ENCODE measurements at places on chromosomes 3 and 15.

- DNase-seq, result no peak
These were observed 330.3 kb upstream of the THBS1 start for GRCh38 chr15:39250460-39251186.

DNA sequence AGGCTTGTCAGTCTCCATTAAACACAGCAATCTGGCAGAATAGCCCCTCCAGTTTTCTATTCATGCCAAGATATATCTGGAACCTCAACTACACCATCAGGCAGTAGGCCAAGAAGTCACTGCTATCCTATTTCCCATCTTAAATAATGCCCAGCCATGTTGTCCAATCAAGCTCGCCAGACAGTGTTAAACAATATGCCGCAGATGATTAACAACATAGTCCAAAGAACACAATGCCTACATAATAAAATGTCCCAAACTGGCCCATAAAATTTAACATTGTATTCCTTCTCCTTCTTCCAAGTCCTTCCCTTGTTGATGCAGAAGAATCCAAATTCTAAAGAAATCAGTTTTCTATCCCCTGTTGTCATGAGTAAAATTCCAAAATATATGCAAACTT is 427.4 kb upstream of the PPP2R3A start:
- no peak for DNase-seq

GRCh38 chr3:123791417-123791816 is 92.7 kb downstream of the MYLK start:
- DNase-seq, result no peak

GRCh38 chr15:61715082-61715481 is 345.2 kb downstream of the VPS13C start:
- peak; percentile 79 for DNase-seq

GRCh38 chr3:42533161-42533897 is 30.9 kb downstream of the VIPR1 start:
- DNase-seq, result no peak

DNA sequence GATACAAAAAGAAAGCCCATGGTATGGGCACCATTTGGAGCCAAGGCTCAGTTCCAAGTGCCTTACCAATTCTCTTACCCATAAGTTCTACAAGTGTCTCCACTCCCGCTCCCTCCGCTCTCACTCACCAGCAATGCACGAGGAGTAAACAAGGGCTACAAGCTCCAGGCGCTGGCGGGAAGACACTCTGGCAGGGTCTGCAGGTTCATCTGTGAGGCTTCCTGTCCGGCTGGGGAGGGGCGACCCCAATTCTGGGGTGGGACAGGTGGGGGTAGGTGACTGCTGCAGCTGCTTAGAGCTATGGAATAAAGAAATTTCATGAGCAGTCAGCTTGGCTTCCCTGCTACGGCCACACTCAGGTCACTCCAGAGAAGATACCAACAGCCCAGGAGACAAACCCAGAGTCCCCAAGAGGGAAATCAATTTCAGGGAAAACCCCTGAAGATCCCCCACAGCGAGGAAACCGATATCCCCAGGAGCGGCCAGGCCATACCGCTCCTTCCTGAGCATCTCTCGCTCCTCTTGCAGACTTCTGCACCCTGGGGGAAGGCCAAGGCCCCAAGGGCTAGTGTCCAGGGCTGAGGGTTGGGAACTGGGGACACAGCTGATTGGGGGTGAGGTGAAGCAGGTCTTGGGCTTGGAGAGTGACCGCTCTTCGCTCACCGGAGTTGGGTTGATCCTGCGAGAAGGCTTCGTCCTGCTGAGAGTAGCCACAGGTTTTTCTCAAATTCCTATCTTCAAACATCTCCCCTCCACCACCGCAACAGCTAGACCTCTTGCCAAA is 1.4 kb downstream of the CDAN1 start:
- no peak for DNase-seq

- no peak for DNase-seq
These were observed 908.9 kb downstream of the TUSC7 start for GRCh38 chr3:117618462-117618861.

DNA sequence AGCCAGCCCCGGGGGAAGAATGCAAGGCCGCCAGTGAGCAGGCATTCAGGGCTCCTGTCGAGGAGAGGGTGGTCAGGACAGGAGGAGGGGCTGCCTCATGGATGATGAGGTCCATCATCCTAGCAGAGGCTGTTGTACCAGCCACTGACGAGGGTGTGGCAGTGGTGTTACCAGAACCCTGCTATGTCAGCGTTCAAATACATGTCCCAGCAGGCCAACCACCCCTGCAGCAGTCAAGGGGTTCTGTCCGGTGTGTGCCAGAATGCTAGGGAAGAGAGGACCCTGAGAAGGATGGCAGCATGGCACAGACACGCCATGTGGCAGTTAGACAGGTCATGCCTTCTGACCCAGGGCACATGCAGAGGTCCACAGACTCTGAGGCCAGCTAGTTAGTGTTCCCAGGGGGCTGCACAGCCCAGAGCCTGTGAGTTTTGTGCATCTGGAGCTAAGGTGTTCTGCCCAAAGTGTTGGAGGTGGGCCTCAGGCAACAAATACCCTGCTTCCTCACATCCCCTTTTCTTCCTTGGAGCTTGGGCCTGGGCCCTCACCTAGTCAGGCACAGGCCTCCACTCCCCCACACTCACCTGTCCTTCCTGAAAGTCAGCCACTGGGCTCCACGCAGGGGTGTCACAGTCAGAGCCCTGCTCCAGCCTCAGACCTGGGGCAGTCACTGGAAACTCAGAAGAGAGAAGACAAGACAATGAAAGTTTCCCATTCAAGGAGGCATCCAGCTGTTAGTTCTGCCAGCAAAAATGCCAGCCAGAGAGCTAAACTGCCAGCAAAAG is 7.8 kb downstream of the PAK6 start:
- DNase-seq, result no peak

- DNase-seq, result peak; percentile 70
These were observed 60.2 kb downstream of the MAP3K13 start for GRCh38 chr3:185423178-185423577.

- peak; percentile 72 for DNase-seq
These were observed 45.0 kb downstream of the SUCNR1 start for GRCh38 chr3:151918253-151919029.

GRCh38 chr3:170513642-170514041 is 72.2 kb downstream of the SLC7A14 start:
- no peak for DNase-seq

DNA sequence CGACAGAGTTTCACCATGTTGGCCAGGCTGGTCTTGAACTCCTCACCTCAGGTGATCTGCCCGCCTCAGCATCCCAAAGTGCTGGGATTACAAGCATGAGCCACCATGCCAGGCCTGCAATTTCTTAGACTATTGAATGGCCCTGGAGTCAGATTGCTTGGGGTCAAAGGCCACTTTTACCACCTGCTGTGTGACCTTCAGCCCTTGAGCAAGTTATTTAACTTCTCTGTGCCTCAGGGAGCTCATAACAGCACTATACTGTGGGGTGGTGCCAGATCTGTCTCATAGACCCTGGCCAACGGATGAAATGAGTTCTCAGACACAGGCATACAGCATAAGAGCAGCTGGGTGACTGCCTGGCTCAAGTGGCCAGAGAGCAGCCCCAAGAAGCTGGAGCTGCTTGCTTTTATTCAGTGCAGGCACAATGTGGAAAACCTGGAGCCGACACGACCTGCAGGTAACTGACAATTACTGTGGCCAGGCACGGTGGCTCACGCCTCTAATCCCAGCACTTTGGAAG is 44.9 kb upstream of the FURIN start:
- no peak for DNase-seq

DNA sequence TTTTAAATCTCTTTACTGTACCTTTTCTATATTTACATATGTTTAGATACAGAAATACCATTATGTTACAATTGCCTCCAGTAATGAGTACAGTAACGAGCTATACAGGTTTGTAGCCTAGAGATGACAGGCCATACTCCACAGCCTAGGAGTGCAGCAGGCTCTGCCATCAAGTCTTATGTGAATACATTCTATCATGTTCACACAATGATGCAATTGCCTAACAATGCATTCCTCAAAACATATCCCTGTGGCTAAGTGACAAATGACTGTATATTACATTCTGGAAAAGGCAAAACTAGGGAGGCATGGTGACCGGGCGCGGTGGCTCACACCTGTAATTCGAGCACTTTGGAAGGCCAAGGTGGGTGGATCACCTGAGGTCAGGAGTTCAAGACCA is 192.4 kb upstream of the IGF1R start:
- DNase-seq, result no peak

- no peak for DNase-seq
These were observed 241.2 kb downstream of the PYDC2 start for GRCh38 chr3:191702121-191702520.

DNA sequence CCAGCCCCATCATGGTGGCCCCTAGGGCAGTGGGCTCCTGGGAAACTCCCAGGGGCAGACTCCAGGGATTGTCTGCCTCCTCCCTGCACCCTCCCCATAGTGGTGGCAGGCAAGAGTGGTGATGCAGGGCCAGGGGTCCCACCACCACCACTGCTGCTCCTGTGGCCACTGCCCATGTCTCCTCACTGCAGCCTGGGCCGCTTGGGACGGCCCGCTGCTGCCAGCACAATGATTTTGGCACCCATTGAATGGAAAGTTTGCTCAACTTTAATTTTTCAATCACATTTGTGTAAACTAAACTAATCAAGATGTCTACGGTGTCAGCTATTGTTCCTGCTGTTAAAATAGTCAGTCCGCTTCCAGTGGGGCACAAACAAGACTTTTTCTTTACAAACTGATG is 92.1 kb upstream of the TNFSF10 start:
- DNase-seq, result no peak

DNA sequence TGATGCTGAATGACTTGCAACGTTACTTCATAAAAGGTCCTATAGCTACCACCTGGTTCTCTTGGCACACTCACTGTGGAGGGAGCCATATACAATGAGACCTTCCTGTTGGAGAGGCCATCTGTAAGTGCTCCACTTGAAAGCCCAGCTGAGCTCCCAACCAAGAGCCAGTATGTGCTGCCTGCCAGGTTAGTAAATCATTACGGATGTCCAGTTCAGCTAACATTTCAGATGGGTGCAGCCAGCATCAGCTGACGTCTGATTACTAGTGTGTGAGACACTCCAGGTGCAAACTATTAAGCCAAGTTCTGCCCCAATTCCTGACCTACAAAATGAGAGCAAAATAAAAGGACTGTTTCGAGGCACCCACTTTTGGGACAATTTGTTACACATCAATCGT is 274.4 kb upstream of the ROBO2 start:
- DNase-seq, result no peak

- no peak for DNase-seq
These were observed 67.1 kb downstream of the MRPL46 start for GRCh38 chr15:88400084-88400483.

DNA sequence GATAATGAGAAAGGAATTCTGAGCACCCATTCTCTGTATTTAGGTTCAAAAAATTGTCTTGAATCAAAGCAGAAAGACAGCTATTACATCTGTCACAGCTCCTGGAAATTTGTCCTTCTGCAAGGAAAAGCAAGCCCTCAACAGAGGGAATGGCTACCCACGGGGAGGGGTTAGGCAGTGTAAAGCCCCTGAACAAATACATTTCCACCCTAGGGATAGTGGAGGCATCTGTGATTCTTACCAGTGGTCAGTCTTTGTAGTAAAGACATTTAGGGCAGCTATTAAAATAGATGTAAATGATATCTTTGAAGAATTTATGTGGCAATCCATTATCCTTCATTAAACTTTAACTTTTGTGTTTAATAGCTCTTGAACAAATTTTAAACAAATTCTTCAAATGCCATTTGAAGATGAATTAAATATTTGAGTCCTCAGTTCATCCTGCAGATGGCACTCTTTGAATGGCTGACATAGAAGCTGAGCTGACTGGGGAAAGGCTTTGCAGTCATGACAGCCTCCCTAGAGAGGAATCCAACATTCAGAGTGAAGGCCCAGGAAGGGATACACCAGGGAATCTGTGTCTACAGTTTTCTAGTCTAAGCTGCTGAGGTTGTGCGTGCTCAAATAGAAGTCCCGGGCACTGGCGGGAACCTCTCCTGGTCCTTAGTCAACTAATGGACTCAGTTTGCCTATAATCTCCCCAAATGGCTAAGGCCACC is 359.7 kb upstream of the ROPN1 start:
- peak; percentile 52 for DNase-seq

- no peak for DNase-seq
These were observed 6.4 kb downstream of the TLR9 start for GRCh38 chr3:52218937-52219650.

DNA sequence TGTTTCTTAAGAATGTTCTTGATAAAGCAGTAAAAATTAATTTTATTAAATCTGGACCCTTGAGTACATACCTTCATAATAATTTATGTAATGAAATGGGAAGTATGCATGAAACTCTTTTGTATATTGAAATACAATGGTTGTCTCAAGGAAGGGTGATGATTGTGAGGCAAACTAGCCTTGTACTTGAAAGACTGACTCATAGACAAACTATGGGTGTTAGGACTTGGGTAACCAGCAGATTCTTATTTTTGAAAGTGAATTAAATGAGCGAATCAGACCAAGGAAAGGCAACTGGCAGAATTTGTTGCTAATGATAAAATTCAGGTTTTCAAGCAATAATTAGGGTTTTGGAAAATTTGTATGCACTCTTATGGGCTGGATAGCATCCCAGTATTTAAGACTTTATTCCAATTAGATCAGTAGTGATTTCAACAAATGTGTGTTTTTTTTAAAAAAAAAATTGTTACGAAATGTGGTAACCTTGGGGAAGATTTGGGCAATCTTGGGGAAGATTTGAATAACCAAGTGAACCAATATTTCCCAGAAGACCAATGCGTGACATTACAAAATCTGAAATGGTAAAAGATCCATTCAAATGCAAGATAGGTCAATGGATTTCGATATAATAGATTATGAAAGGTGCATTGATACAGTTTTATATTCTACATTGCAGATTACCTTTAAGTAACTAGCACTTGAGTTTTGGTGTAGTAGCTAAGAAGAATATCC is 42.0 kb downstream of the ATP2C1 start:
- no peak for DNase-seq

- DNase-seq, result no peak
These were observed 88.0 kb downstream of the RPLP1 start for GRCh38 chr15:69540622-69541021.

DNA sequence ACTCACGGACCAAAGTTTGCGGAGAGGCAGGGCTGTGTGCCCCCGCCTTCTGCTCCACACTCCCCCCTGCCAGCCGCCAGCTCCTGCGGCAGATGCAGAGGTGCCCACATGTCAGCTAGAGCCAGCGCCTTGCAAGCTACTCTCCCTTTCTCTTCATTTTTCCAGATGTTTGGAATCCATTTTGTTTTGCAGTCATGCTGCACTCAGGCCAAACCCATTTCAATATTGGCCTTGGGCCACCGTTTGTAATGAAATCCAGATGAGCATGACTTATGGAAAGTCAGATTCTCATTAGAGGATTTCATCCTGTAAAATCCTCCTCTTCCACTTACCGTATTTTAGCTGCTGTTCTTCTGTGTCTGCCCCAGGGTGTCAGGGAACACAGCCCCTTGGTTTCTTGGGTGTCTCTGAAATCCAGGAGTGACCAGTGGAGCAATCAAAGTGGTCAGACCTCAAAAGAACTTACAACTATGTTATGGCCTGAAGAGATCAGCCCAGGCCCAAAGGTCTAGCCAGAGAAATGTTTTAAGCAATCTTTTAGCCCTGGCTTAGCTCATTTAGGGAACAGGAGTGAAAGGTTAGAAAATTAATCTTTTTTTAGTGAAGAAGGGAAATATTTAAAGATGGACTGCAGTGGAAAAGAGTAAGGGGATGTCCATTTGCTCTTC is 65.8 kb downstream of the AAGAB start:
- DNase-seq, result no peak

- no peak for DNase-seq
These were observed 23.9 kb downstream of the FAM174B start for GRCh38 chr15:92631721-92632120.
